Nucleus accumbens (tissue), 56 donors: ENCODE measurements at places on chromosomes 7 and 10.

- DNase-seq: no peak
These were observed 124.2 kb downstream of the TES start for GRCh38 chr7:116334555-116334954.

- DNase-seq: no peak
These were observed 131.4 kb downstream of the VIPR2 start for GRCh38 chr7:159013181-159013690.

- peak; percentile 55 for DNase-seq
These were observed 82.3 kb upstream of the GPR26 start for GRCh38 chr10:123583639-123584418.

GRCh38 chr7:137026176-137026500 lies 157.7 kb downstream of the CHRM2 start:
- no peak for DNase-seq

DNA sequence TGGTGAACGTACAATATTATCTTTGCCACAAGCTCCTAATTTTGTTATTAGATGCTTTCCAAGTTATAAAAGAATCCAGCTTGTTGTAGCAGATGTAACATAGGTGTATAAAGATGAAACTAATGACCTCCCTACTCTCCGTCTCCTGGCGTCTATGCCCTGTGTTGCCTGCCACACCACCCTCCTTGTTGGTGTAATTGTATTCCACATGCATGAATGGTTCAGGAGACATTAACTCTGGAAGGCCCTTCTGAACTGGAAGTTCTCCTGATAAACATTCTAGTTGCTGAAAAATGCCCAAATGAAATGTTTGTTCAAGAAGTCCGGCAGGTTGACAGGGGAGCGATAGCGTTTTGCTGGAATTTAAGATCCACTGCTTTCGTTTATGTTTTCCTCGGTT lies 53.9 kb upstream of the SEPHS1 start:
- DNase-seq: no peak

DNA sequence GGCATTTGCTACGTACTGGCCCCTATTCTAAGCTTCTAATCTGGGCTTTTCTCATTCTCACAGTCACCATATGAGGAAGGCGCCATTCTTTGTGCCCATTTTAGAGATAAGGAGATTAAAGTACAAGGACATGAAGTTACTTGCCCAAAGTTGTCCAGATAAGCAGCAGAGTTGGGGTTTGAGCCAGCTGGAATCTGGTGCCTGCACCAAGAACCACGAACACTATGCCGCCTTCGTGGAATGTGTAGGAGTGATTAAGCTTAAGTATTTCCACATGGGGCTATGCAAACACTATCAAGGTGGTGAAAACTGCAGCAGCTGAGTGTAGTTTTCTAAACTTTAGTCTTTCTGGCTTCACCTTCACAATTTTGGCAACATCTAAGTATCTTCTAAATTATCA lies 342.7 kb upstream of the ETV1 start:
- DNase-seq: no peak

DNA sequence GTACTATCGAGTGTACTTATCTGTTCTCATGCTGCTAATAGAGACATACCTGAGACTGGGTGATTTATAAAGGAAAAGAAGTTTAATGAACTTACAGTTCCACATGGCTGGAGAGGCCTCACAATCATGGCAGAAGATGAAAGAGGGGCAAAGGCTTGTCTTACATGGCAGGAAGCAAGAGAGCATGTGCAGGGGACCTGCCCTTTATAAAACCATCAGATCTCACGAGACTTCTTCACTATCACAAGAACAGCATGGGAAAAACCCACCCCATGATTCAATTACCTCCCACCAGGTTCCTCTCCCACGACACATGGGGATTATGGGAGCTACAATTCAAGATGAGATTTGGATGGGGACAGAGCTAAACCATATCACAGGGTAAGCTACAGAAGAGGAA lies 4.5 kb downstream of the NDUFA5 start:
- no peak for DNase-seq
